ENCODE measurements at places on chromosomes 16 and 17. TPM values are rescaled to one million over a fixed set of nuclear protein-coding genes. Genes with fewer than 3 reads are reported as not detected.

- no peaks in the 10 kb centered on the region for H3K4me1 ChIP-seq
- H3K27me3 ChIP-seq, result no peaks in the 10 kb centered on the region
- H3K4me3 ChIP-seq, result no peak overlapping the region
- no peak overlapping the region for H3K27ac ChIP-seq
Measured at GRCh38 chr16:55453909-55454308, 25.1 kb upstream of the MMP2 start.

DNA sequence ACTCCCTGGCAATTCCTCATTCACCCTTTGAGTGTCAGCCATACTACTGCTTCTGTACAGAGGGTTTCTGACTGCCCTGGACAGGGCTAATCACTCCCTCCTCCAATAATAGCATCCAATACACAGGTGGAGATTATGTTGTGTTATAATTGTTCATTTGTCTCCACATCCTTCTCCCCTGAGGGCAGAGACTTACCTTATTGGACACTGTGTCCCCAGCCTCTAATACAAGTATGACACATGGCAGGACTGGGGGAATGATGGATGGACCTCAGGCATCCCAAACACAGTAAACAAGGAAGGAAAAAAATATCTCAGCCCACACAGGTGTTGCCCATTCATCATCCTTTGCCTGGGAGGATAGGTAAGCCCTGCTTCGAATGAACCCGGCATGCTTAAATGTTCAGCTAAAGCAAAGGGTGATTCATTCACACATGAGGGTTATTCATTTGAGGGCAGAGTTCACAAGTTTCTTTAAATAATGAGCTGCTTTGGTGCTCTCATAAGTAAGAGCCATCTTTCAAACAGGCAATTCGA lies 34.8 kb downstream of the MMD start:
- H3K4me1 ChIP-seq, result no peaks in the 10 kb centered on the region
- no peaks in the 10 kb centered on the region for H3K27me3 ChIP-seq
- H3K36me3 ChIP-seq, result no peaks in the 10 kb centered on the region
- no peak overlapping the region for H3K4me3 ChIP-seq
- H3K27ac ChIP-seq, result no peak overlapping the region
- no peak for DNase-seq

DNA sequence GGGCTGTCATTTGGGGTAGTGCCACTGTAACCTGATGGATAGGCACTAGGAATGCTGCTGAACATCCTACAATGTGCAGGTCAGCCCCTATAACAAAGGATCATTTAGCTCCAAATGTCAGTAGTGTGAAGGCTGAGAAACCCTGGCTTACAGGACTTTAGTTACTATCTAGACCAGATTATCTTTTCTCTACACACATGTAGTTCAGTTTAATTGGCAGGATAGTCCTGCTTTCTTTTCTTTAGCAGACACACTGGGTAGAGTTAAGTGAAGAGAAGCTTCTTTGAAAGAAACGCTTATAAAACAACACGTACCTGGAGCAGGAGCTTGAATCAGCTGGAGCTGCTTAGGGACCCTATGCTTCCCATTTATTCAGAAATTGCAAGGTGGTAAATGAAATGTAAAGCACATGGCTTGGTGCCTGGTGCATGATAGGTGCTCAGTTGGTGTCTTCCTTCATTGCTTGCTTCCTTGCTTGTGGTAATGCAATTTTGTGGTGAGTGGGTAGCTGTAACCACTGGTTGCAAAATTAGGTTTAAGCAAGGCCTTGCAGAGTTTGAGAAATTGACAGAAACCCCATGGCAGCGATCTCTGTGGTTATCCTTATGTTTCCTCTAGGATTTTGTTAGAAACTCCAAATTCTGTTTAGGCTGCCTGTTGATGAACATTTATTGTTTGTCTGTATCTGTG lies 9.4 kb downstream of the METTL9 start:
- peaks cover 28% of the 10 kb centered on the region for H3K4me1 ChIP-seq
- no peaks in the 10 kb centered on the region for H3K27me3 ChIP-seq
- peak overlapping the region; percentile 19 for H3K4me3 ChIP-seq

DNA sequence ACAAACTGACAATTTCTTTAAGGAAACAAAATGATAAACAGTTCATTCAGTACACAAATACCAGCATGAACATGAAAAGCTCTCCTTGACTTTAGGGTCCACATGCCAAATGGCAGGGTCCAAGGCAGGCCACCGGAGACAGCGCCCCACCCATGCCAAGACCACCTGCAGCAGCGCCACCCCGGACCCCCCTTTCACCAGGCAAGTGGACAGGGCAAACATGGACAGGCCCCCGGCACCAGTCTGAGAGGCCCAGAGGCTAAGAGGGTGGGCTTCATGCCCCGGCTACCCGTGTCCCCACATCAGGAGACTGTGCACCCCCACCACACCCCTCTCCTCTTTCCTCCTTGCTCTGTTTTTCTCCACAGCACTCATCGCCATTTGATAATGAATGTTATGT lies 14.7 kb upstream of the ASGR2 start:
- DNase-seq, result no peak
- no peak overlapping the region for H3K4me3 ChIP-seq

DNA sequence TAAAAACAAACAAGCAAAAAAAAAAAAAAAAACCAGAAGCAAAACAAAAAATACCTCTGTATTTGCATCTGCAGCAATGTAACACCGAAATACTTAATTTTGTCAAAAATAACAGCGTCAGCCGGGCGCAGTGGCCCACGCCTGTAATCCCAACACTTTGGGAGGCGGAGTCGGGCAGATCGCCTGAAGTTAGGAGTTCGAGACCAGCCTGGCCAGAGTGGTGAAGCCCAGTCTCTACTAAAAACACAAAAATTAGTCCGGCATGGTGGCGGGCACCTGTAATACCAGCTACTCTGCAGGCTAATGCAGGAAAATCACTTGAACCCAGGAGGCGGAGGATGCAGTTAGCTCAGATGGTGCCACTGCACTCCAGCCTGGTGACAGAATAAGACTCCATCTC lies 683.5 kb upstream of the CA10 start:
- H3K4me3 ChIP-seq, result no peak overlapping the region
- no peaks in the 10 kb centered on the region for H3K36me3 ChIP-seq
- no peaks in the 10 kb centered on the region for H3K27me3 ChIP-seq
- H3K27ac ChIP-seq, result no peak overlapping the region

GRCh38 chr17:57902117-57902799 lies 52.4 kb upstream of the MRPS23 start:
- no peak overlapping the region for H3K27ac ChIP-seq
- DNase-seq, result no peak
- no peaks in the 10 kb centered on the region for H3K4me1 ChIP-seq
- no peaks in the 10 kb centered on the region for H3K36me3 ChIP-seq
- no peaks in the 10 kb centered on the region for H3K27me3 ChIP-seq

DNA sequence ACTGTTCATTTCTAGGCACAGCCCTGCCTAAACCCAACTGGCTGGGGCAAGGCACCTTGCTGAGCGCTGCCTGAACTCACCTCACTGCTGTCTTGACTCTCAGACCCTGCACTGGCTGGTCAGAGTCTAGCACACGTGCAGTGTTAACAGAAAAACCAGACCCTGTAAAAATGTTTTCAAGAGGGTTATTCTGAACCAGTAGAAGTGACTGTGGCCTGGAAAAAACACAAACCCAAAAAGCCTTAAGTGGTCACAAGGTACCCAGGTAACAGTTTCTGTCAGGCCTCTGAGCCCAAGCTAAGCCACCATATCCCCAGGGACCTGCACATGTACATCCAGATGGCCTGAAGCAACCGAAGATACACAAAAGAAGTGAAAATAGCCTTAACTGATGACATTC lies 6.1 kb upstream of the EIF4A3 start:
- no peaks in the 10 kb centered on the region for H3K27me3 ChIP-seq
- no peak for DNase-seq
- no peak overlapping the region for H3K27ac ChIP-seq
- peaks cover 3% of the 10 kb centered on the region for H3K4me1 ChIP-seq
- no peak overlapping the region for H3K4me3 ChIP-seq

The DVL2 gene
- total RNA-seq, result 52.3 TPM

DNA sequence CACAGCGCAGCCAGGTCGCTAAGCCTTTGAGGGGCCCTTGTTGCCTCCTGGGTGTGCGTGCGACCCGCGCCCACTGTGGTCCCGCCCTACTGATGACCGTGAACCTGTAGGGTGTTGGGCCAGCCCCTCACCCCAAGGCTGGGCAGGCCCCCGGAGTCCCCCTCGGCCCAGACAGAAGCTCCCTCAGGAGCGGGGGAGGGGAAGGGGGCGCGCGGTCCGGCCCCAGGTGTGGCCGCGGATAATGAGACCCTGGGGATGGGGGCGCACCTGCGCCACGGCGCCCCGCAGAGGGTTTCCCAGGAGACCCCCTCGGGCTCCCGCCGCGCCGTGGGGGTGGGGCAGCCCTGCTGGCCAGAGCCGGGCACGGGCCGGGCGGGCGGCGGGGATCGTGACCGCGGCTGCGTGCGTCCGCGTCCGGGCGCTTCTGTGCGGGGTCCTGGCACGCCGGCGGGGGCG lies 358 bp upstream of the ARHGDIG start:
- H3K4me1 ChIP-seq, result no peaks in the 10 kb centered on the region
- no peak overlapping the region for H3K27ac ChIP-seq
- no peaks in the 10 kb centered on the region for H3K27me3 ChIP-seq
- H3K36me3 ChIP-seq, result no peaks in the 10 kb centered on the region
- H3K4me3 ChIP-seq, result no peak overlapping the region
- no peak for DNase-seq

DNA sequence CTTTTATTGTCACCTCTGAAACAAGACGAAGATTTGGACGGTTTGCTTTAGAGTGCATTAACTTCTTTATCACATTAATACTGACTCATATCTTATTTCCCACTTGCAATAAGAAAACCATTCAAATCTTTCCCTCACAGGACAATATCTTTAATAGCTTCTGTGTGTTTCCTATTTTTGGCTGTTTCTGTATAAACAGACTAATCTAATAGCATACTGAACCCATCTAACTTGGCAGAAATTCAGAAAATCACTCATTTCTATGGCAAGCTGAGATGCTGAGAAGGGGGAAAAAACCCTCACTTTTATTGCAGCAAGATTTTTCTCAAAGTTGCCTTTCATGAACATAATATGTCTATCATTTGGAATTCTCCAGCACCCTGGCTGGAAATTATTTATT lies 524.9 kb downstream of the WWOX start:
- H3K4me1 ChIP-seq, result no peaks in the 10 kb centered on the region
- no peak overlapping the region for H3K4me3 ChIP-seq
- no peak for DNase-seq
- no peak overlapping the region for H3K27ac ChIP-seq
- no peaks in the 10 kb centered on the region for H3K36me3 ChIP-seq
- no peaks in the 10 kb centered on the region for H3K27me3 ChIP-seq

- H3K4me3 ChIP-seq, result no peak overlapping the region
- H3K27ac ChIP-seq, result no peak overlapping the region
- no peak for DNase-seq
Measured at GRCh38 chr17:81183316-81183715, 17.3 kb upstream of the AATK start.

DNA sequence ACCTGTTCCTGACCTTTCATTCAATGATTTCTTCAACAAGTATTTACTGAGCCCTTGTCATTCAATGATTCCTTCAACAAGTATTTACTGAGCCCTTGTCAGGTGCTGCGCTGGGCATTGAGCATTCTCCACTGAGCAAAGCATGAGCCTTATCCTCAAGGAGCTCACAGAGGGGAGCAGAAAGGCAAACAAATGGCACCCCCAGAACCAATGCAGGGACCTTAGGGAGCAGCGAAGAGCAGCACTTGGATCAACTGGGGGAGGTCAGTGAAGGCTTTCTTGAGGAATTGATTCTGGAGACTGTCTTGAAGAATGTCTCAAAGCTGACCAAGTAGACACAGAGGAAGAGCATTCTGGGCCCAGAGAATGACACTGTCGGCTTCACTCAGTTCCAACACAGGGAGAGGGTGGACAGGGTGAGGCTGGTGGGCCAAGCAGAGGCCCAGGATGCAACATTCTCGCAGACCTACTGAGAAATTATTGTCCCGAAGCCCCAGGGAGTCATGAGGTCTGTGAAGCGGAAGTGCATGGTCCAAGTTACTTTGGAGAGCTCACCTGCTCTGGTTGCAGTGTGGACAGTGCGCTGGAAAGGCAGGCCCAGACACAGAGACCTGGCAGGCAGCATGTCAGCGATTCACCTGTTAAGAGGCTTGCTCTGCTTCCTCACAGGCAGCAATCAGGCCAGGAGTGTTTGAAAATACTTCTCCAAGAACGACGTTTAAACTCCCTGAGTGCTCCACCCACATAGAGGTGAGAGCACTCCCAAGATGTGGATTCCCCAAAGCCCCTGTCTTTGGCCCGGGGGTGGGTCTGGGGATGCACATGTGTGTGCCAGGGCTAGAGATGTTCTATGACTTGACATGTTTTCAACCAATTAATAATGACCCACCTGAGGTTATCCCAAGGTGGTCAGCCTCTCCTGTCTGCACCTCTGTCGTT lies 3.2 kb upstream of the MPO start:
- DNase-seq, result no peak
- H3K36me3 ChIP-seq, result no peaks in the 10 kb centered on the region
- no peaks in the 10 kb centered on the region for H3K4me1 ChIP-seq
- H3K27ac ChIP-seq, result no peak overlapping the region

The ENPP7 gene
- total RNA-seq, result not detected

- no peak overlapping the region for H3K27ac ChIP-seq
- no peaks in the 10 kb centered on the region for H3K36me3 ChIP-seq
- H3K4me3 ChIP-seq, result no peak overlapping the region
Measured at GRCh38 chr17:47423406-47424295, 99.9 kb downstream of the EFCAB13 start.

DNA sequence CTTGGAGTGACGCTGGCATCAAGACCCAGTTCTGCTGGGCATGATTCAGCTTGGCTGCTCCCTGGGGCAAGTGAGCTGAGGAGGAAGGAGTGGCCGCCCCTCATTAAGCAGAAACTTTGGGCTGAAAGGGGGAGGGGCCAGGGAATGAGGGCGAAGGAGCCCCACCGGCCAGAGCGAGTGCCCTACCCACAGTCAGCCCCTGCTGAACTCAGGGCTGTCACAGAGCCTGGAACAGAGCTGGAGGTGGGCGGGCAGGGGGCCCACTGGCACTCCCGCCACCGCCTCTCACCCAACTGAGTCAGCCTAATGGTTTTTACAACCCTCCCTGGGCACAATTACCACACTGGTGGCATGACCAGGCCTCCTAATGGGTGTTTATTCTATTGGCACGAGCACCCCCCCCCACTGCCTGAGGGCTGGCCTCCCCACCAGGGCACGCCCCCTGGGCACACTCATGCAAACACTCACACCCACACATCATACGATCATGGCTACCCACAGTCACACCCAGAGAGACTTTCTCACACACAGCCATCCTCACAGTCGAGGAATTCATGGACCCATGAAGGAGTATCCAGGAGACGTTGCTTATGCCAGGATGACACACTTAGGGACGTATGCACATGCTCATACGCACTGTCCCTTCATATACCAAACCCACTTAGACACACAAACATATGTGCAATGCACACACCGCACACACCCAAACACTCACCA lies 19.2 kb downstream of the UNC119 start:
- no peaks in the 10 kb centered on the region for H3K27me3 ChIP-seq
- H3K4me1 ChIP-seq, result no peaks in the 10 kb centered on the region
- H3K27ac ChIP-seq, result no peak overlapping the region
- H3K36me3 ChIP-seq, result no peaks in the 10 kb centered on the region

- DNase-seq, result no peak
- H3K4me3 ChIP-seq, result no peak overlapping the region
- H3K4me1 ChIP-seq, result peaks cover 21% of the 10 kb centered on the region
- H3K27me3 ChIP-seq, result no peaks in the 10 kb centered on the region
Measured at GRCh38 chr16:14186007-14186794, 115.1 kb downstream of the MRTFB start.

GRCh38 chr16:12519986-12520385 lies 283.7 kb downstream of the CPPED1 start:
- H3K27me3 ChIP-seq, result no peaks in the 10 kb centered on the region
- H3K4me3 ChIP-seq, result no peak overlapping the region
- H3K4me1 ChIP-seq, result no peaks in the 10 kb centered on the region
- no peak for DNase-seq
- no peaks in the 10 kb centered on the region for H3K36me3 ChIP-seq
- H3K27ac ChIP-seq, result no peak overlapping the region

The USP10 gene
- 112 TPM for total RNA-seq

Data from naive thymus-derived CD4-positive, alpha-beta T cell (primary cell).